ENCODE measurements at places on chromosomes 5 and 9.
A peak's percentile ranks its signal among the peaks of the same experiment; 100 is the strongest.

- no peak for DNase-seq
Observed at GRCh38 chr9:26954050-26954508, 2.1 kb upstream of the IFT74 start.

DNA sequence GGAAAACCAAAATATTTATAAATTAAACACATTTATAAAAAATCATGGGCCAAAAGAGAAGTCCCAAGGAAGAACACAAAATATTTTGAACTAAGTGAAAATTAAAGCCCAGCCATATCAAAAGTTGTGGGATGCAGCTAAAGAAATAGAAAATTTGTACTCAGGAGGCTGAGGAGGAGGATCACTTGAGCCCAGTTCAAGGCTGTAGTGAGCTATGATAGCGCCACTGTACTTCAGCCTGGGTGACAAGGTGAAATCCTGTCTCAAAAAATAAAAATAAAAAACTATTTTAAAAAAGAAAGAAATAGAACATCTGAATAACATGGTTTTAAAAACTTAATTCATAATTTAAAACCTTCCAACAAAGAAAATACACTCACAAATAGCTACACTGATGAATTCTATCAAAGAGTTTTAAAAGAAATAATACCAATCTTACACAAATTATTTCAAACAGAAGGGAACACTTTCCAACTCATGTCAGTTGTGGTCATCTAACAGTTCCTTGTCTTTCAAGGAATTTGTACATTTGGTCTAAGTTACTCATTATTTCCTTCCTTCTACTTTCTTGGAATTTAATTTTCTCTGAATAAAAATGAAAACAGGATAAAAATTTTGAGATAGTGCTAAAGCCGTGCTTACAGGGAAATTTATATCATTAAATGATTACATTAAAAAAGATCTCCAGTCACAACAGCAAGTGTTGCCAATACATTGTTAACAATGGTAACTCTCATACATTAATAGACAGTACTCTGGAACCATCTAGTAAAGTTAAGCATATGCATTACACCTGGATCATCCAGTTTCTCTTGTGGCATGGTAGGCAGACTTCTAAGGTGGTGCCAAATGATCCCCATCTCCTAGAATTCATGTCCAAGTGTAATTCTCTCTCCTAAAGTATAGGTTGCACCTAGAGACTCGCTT is 17.8 kb downstream of the PTBP3 start:
- DNase-seq = no peak

GRCh38 chr5:139644646-139645429 is 3.3 kb upstream of the CXXC5 start:
- no peak for DNase-seq

DNA sequence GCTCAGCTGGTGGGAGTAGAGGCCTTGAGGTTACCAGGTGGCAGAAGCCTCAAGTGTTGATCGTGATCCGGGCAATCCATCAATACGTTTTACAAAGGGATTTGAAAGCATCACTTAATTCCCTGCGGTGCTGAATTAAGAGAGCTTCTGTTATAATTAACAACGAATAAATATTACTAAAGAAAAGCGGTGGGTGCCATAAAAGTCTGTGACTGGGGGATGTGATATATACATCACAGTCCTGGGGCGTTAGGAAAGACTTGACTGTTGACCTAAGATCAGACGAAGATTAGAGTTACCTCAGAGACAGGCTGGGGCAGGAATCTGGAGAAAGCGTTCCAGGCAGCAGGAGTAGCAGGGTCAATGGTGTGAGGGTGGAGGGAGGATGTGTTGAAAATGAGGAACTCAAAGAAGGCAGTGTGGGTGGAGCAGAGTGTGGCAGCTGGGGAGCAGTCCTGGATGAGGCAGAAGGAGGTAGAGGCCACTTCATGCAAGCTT is 6.7 kb upstream of the C5orf63 start:
- no peak for DNase-seq

- DNase-seq = no peak
Observed at GRCh38 chr5:25128606-25129005, 483.8 kb upstream of the CDH10 start.

DNA sequence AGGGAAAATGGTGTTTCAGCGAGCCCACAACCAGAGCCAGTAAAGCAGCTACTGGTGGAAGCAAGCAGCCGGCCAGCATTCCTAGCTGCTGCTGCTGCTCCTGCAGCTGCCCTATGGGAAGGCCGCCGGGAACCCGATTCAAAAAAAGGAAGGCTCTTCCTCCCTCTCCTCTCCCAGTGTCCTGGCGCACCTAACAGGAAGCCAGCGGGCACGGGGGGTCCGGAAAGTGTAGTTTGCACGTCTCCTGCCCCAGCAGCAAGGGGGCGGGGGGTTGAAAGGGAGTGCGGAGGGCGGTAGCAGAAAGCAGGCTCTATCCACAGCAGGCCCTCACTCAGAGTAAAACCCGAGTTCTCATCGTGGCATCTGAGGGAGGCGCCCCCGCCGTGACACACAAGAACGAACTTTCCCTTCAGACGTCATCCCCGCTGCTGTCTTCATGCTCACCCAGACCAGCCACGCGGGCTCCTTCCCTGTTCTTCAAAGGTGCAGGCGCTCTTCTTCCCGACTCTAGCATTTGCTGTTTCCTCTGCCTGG is 16.5 kb downstream of the GRXCR2 start:
- peak; percentile 28 for DNase-seq

- no peak for DNase-seq
Observed at GRCh38 chr5:116766470-116766947, 191.9 kb upstream of the SEMA6A start.

- DNase-seq = no peak
Observed at GRCh38 chr5:142006363-142007236, 6.2 kb downstream of the GNPDA1 start.

DNA sequence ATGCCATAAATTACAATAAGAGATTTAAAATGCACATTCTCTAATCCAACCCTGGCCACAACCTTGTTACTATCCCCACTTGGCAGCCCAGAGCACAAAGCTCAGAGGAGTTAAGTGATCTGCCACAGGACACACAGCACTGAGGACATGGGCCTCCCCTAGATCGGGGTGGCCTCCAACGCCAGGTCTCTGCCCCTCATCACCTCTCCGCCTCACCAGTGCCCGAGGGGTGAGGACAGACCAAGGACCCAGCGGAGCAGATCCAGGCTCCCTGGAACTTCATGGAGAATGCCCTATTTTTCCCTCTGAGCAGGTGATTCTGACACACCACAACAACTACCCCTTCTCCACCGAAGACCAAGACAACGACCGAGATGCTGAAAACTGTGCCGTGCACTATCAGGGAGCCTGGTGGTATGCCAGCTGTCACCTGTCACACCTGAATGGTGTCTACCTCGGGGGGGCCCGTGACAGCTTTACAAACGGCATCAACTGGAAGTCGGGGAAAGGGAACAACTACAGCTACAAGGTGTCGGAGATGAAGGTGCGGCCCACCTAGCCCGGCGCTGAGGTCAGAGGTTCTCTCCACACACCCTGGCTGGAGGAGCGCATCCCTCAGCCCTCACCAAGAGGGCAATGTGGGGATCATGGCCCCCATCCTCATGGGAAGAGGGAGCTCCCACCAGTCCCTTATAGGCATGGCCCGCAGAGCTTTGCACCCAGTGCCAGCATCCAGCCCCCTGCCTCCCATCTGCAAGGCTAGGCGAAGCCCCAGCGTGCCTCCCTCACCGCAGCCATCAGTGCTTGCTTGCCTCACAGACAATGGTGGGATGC is 12.5 kb upstream of the FCN2 start:
- DNase-seq = no peak

- no peak for DNase-seq
Observed at GRCh38 chr5:154411338-154411737, 34.5 kb upstream of the SAP30L start.

GRCh38 chr5:149439899-149440542 is 60.9 kb upstream of the IL17B start:
- DNase-seq = no peak

GRCh38 chr5:119319890-119320289 is 35.9 kb upstream of the TNFAIP8 start:
- DNase-seq = no peak

GRCh38 chr5:171630350-171631065 is 155.1 kb upstream of the SMIM23 start:
- no peak for DNase-seq

DNA sequence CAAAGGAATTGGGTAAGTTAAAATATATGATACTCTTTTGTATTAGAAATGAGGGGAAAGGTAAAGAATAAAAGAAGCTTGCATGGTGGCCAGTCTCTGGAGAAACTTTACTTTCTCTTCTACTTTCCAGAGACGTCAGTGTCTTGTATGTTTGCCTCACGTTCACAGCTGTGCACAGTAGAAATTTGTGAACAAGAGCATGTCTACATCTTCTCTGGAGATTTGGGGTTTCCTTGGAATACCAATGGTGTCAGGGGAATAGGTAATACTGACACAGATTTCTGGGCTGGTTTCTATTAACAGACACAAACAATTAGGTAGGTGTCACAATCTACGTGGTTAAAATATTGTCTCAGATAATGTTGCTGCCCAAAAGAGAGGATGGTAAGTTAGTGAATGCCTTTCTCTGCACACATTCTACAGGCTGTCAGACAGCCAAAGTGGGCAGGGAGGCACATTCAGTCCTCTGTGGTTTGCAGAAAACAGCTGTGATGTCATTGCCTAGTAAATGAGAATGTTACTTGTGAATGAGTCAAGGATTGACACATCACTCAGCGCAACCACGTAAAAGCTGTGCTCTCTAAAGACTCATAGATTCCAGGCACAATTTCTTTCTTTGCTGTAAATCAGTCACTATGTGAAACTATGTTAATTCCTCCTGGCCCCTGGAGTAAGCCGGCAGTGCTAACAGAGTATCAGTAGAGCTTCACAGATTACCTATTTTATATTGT is 397.1 kb downstream of the MAN2A1 start:
- DNase-seq = peak; percentile 95

- no peak for DNase-seq
Observed at GRCh38 chr5:144142824-144143162, 27.7 kb downstream of the YIPF5 start.

DNA sequence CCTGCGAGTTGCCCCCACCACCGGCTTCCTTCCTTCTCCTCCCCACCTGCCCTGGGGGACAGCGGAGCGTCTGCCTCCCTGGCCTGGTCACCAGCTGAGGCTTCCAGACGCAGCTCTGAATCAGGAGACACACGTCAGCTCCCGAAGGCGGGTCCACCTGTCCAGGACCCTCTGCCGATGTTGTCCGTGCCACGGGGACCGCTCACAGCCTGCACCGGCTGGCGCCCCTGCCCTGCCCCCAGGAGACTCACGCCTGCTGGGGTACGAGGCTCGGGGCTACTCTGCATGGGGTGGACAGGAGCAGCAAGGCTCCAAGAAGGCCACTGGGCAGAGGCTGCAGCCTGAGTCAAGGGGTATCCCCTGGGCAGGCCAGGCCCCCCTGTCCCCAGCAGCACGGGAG is 1.9 kb upstream of the CCDC187 start:
- DNase-seq = no peak

- DNase-seq = no peak
Observed at GRCh38 chr5:155268770-155269425, 255.3 kb downstream of the KIF4B start.

GRCh38 chr5:943918-944620 is 51.4 kb downstream of the TRIP13 start:
- no peak for DNase-seq

DNA sequence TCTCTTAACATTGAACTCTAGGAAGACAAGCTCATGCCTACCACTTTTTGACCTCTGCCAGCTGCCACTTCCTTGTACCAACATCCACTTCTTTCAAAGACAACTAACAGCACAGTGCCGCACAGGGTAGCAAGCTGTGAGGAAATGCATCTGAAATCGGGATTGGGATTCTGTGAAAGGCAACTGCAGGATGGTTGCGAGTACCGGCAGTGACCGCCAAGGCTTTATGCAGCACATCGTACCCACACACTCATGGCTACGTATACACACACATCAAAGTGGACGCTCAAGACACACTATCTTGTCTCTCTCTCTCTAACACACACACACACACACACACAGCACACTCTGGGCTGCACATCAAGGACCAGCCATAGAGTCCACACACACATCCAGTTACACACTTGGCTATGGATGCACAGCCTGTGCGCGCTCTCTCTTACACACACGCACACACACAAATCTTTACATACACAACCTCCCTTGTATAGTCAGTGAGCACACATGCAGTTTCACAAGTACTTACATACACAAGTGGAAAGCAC is 964 bp downstream of the HTR4 start:
- DNase-seq = no peak

DNA sequence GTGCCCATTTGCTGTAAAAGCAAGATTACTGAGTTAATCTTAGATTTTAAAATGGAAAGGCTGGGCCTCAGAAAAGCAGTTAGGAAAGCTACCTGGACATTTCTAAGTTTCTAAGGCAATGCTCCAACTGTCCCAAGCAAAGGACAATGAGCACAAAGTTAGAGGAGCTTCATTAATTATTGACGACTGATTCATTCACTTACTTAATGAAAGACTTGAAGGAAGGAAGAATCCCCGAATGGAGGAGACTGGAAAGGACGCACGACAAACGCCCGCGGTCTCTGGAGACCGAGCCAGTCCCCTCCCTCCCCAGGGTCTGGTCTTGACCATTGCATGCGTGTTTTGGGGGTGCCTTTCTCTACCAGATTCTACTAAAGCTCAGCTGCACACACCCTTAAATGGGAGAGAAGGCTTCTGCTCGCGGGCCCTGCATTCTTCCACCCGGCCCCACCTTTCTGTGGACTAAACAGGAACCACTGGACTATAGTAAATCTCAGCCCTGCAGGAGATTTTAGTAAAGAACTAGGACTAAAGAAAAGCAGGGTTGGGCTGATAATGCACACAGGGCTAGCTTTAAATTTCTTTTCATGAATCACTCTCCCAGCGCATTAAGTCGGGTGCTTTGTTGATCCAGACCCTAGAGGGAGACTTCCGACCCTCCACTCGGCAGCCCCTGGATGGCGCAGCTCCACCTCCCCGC is 44.8 kb downstream of the CTSL start:
- DNase-seq = no peak

DNA sequence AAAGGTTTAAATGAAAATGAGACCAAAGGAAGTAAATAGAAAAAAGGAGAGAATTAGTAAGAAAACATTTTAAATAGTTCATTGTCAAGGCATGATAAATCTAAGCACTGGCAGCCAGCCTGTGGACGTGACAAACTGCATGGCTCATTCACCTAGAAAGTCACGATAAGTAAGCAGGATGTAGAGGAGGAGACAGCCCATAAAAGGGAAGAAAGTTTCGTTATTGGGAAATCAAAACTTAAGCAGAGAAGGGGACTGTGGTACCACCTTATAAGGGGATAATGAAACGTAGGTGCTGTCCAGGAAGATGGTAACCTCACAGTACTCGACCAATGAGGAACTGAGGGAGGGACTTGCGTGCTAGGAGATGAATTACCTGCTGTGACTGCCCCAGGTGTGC is 494.5 kb upstream of the GRAMD2B start:
- no peak for DNase-seq

GRCh38 chr9:37340961-37341360 is 81.5 kb upstream of the GRHPR start:
- no peak for DNase-seq

All from stromal cell of bone marrow (primary cell).